ENCODE measurements at places on chromosomes 3 and 15. TPM values are rescaled to one million over a fixed set of nuclear protein-coding genes. Genes with fewer than 3 reads are reported as not detected.

- ATAC-seq = no peak
Observed at GRCh38 chr15:80478075-80478474, 73.9 kb downstream of the ARNT2 start.

GRCh38 chr3:171491361-171491760 lies 31.2 kb upstream of the TNIK start:
- no peak for ATAC-seq

GRCh38 chr3:108073764-108074431 lies 16.9 kb downstream of the CD47 start:
- no peak for ATAC-seq

The GOLGA6L10 gene
- total RNA-seq = 1.2 TPM

GRCh38 chr3:84209474-84209873 lies 749.3 kb upstream of the CADM2 start:
- no peak for ATAC-seq
